ENCODE measurements at places on chromosomes 2 and 18.
A peak's percentile ranks its signal among the peaks of the same experiment; 100 is the strongest.

DNA sequence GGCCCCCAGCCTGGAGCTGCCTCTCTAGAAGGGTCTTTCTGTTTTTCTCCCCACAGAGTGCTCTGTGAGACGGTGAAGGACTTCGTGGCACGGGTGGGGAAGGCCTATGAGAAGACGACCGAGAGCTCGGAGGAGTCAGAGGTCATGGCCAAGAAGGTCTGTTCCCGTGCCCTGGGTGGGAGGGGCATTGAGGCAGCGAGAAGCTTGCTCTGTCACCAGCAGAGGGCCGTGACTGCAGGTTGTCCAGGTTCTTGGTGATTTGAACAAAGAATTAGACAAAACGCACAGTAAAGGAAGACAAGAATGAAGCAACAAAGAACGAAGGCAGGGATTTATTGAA lies 93.9 kb downstream of the DGKD start:
- no peak for DNase-seq

- DNase-seq, result no peak
Observed at GRCh38 chr2:73238149-73238548, 4.0 kb downstream of the CCT7 start.

- DNase-seq, result no peak
Observed at GRCh38 chr2:50538147-50538546, 493.8 kb downstream of the NRXN1 start.

- no peak for DNase-seq
Observed at GRCh38 chr2:46383784-46384456, 86.7 kb downstream of the EPAS1 start.

DNA sequence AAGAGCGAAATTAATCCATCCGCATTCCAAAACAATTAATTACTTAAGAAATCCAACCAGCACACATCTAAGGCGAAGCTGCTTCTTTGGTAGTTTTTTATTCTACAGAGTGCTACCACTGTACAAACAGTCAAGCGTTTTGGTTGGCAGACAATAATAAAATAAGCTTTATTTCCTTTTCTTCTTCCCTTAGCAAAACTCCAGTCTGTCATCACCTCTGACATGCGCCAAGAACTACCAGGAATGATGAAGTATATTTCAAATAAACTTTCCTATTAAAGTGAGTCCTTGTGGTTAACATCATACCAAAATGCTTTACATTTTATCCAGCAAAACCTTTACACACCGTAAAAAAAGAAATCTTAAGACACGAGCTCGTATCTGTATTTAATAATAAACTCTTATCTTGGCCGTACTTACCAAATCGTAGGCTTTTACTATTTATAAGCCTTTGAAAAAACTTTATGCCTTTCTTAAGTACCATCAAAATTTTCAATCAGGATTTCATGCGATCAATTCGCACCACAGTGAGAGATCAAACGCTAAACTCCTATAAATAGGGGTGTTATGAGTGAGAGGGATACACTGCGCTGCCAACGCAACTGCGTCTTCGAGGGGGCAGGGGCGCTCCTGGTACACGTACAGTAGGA lies 1.3 kb downstream of the ATL2 start:
- DNase-seq, result no peak

DNA sequence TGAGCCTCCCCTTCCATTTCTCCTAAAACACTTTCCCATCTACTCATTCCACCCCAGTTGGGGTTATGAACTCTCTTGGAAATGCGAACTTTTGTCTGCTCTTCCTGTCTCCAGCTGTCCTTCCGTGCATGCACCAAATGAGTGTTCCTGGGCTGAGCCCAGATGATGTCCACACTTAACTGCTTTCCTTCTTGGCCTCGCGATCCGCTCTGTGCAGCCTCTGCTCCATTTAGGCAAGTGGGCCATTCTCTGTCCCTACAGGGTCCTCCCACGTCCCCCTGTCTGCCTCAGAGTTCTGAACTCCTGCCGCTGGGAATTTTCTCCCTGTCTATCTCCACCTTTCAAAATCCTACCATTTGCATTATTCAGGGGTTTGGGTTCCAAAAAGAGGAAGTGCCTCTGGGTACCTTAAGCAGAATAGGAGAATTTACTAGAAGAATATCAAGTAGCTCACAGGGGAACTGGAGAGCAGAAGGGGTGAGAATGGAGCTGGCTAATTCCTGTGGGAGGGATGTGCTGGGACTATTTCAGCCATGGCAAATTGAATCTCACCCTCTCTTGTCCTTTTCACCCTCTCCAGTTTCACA lies 4.7 kb upstream of the NCK2 start:
- no peak for DNase-seq

- no peak for DNase-seq
Observed at GRCh38 chr2:241454837-241455485, 53.4 kb downstream of the STK25 start.

DNA sequence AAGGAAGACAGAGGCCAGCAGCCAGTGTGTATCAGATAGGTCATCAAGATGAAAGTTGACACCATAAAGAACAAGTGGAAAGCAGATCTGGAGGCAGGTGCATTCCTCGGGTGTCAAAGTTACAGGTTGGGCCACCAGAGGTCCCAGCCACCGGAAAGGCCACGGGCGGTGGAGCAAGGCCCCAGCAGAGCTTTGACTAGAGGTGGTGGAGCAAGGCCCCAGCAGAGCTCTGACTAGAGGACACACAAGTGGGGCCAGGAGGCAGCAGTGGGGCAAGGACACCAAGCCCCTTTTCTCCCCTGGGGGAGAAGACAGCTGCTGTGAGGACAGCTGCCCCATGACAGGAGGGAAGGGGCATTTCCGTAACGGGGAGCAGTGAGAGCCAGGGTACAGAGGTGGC lies 115.1 kb downstream of the GYPC start:
- no peak for DNase-seq

DNA sequence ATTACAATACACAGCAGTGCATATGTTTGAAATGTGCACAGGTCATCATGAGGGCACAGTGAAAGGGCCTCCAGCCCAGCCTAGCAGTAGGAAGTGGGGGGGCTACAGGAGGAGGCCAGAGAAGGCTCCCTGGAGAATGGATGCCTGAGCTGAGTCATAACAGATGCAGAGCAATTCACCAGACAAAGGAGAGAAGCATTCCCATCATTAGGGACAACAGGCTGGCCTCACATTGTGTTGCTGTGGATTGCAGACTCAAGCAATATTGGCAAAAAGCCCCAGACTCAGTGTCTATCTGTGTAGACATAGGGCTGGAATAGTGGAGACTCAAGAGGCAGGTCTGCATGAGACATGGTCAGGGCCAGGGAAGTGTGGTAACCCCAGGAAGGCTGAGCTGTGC lies 329.9 kb downstream of the DLGAP1 start:
- DNase-seq, result no peak

- no peak for DNase-seq
Observed at GRCh38 chr2:127485051-127485693, 41.1 kb downstream of the IWS1 start.

DNA sequence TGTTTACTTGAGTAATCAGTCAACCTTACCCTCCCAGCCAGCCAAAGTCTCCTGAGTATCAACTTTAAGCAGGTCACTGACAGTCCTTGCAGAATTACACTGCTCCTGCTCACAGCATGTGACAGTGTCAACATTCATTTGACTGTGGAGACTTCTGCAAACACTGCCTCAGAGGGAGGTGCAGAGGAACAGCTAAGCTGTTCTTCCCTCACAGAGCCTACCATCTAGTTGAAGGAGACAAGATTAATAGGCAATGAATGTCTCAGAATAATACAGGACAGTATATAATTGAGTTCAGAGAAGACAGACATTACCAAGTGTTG lies 11.9 kb downstream of the SLC14A2 start:
- DNase-seq, result no peak

DNA sequence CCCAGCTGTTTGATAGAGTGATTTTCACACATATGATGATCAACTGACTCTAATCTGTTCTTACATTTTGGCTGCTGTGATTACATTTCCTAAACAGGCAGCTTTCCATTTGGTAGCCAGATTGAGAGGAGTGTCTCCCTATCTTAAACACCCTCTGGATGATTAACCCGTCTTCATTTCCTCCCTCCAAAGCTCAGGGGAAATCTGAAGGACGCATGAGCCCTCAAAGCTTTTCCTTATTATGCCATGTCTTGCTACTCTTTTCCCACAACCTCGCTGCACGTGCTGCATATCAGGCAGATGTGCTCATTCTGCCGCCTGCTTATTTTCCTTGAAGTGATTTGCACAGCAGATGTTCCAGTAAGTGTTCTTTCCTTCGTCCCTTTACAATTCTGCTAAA lies 837.4 kb downstream of the LRRTM4 start:
- no peak for DNase-seq

GRCh38 chr18:76051396-76052226 lies 443.4 kb downstream of the ZNF516 start:
- no peak for DNase-seq

- DNase-seq, result no peak
Observed at GRCh38 chr2:68974251-68974650, at the start of gene GKN1. Gene GKN1 (plus strand): TSS chr2:68974636. CDS start chr2:68974678, 42 bp downstream.

- DNase-seq, result no peak
Observed at GRCh38 chr2:171852366-171852888, 41.6 kb downstream of the SLC25A12 start.

- no peak for DNase-seq
Observed at GRCh38 chr18:1965016-1965415, 606.3 kb downstream of the METTL4 start.

- DNase-seq, result peak; percentile 19
Observed at GRCh38 chr18:75208155-75208835, 644 bp downstream of the PTGR3 start.

GRCh38 chr18:3704556-3705344 lies 254.8 kb downstream of the TGIF1 start:
- no peak for DNase-seq

GRCh38 chr2:72145658-72146329 lies 1.9 kb downstream of the CYP26B1 start:
- no peak for DNase-seq

DNA sequence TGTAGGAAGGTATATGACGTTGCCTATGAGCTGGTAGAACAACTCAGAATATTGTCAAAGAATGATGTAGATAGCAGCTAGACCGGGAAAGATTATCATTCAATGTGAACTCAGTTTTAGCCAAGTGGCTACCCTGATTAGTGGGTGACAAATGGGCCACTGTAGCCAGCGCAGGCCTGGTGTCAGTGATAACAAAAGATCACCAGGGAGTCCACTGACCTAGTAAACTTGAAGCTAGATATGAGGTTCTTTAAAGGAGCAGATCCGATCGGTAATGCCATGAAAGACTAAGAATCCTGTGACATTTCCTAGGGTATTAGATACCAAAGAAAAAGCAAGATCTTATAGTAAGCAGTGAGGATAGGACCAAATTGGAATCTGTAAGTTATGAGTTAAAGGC lies 180.9 kb downstream of the GCA start:
- no peak for DNase-seq

DNA sequence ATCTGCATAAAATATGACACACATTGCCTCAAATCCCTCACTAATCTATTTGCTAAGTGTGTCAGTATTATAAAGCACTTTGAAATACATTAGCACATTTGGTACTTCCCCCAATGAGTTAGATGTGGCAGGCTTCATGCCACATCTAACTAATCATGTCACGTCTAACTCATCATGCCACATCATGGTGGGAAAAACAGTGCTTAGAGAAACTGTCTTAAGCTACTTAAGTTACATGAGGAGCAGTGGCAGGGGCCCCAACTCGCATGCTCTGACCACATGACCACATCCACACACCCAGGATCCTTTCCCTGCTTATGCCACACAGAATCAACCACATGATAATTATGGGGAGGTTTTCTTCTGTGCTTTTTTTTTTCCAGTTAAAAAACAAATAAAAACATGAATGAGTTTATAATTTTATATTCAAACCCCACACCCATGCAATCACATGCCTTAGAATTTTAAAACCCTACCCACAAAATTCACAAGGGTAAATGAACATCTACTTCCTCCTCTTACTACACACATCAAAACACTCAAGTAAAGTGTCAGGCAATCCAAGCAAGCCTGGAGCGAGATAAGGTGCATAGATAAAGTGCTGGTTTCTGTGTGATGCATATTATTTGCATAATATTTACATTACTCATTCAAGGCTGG lies 1.6 kb downstream of the ABCA12 start:
- no peak for DNase-seq

DNA sequence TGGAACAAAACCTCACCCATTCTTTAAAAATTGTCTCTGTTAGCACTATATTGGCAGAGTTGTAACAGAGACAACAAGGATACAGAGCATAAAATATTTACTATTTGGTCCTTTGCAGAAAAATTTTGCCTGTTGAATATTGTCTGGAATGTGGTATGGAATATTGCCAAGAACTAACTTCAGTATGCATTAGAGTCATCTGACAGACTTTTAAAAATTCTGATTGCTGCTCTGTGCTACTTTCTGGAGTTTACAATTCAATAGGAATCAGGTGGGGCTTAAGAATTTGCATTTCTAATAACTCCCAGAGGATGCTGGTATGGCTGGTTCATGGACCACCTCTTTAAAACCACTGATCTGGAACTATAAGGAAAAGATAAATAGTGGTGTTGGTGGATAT lies 32.8 kb upstream of the NYAP2 start:
- DNase-seq, result no peak

GRCh38 chr2:233689501-233689900 lies 3.2 kb upstream of the UGT1A6 start:
- DNase-seq, result no peak

DNA sequence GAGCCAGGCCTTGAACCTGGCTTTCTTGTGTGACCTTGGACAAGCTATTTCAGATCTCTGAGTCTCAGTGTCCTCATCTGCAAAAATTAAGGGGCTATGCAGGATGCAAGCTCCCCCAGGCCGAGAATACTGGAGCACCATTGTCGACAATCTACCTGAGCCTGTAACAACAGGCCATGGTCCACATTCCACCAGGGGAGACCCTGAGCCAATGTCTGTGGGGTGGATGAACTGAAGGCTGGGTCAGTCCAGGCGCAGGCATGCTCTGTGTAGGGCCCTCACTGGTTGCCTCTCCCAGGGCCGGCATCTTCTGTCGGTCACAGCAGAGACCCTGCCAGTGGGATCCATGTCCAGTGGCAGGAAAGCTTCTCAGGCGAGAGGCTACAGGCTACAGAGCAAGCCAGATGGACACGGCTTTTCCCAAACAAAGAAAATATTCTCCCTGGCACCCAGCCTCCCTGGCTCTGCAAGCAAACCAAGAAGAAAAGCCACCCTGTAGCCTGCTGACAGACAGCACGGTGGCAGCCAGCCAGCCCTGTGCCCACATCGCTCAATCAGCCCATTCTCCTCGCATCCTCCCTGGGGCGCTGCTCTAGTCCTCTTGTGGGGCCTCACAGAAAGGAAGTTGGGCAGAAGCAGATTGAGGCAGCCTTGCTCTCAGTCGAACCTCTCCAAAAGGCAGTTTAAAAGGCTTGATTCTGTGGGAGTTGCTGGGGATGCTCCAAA lies 48.7 kb upstream of the FZD7 start:
- no peak for DNase-seq
